Activated naive CD8-positive, alpha-beta T cell treated with anti-CD3 and anti-CD28 coated beads for 36 hours (primary cell): ENCODE measurements at places on chromosomes 13 and 19.

DNA sequence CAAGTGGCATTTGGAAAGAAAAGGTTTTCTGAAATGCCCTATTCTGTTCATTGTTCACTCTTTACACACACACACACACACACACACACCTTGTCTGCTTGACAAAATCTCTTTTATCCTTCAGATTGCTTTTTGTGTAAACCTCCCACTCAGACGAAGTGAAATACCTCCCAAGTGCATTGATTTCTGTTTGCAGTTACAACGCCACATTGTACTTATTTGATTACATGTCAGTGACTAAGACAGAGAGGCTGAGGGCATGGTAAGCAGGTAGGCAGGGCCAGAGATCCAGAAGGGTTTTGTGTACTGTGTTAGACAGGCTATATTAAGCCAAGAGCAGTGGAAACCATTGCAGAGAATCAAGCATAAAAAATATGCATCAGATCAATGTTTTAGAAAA lies 561.8 kb downstream of the GPC6 start:
- no peak for DNase-seq

GRCh38 chr13:105569816-105570215 lies 965.6 kb downstream of the EFNB2 start:
- no peak for DNase-seq

GRCh38 chr13:28850226-28850625 lies 30.1 kb downstream of the MTUS2 start:
- DNase-seq: no peak

DNA sequence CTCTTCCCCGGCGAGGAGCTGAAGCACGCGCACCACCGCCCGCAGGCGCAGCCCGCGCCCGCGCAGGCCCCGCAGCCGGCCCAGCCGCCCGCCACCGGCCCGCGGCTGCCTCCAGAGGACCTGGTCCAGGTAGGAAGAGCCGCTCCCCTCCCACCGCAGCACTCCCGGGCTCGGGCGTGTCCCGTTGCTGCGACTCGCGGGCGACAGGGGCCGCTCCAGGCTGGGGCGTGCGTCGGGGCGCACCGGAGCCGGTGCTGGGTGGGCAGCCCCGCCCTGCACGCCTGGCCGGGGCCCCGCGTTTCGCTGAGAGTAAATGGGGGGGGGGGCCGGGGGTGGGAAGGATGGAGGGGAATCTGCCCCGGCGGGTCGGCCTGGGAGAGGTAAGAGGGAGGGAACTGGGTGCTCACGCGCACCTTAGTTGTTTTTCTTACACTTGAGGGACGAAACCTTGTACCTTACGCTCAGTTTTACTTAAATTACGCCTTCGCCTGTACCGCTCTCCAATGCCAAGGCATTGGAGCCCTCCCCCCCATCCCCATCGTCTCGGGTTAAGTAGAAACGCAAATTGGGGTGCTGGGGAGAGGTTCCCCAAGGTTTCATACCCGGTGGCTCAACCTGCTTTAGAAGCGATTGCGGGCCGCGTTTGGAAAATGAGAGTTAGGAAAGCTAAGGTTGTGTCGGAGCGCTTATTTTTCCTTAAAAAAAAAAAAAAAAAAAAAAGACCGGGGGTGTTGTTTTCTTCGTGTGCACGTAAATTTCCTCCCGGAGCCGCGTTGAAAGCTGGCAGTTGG lies 850 bp downstream of the KLF5 start:
- DNase-seq: peak; percentile 59

GRCh38 chr13:76750126-76750525 lies 136.1 kb downstream of the KCTD12 start:
- no peak for DNase-seq

DNA sequence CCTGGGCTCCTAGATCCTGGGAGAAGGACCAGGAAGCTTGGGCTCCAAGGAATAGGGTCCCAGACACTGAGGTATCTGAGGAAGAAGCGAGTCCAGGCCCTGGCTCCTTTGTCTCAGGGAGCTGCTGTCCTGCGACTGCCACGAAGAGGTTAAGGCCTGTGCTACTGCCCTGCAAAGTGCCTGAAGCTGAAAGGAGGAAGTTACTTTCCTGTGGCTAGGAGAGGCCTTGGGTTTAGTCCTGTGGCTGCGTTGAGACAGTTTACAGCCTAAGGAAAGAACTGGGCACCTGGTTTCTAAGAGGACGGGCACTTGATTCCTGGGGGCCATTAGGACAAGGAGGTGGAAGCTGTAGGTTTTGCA lies 2.8 kb downstream of the MYADM start:
- no peak for DNase-seq
